ENCODE measurements at places on chromosomes 7 and 10. TPM values are rescaled to one million over a fixed set of nuclear protein-coding genes. Genes with fewer than 3 reads are reported as not detected.

DNA sequence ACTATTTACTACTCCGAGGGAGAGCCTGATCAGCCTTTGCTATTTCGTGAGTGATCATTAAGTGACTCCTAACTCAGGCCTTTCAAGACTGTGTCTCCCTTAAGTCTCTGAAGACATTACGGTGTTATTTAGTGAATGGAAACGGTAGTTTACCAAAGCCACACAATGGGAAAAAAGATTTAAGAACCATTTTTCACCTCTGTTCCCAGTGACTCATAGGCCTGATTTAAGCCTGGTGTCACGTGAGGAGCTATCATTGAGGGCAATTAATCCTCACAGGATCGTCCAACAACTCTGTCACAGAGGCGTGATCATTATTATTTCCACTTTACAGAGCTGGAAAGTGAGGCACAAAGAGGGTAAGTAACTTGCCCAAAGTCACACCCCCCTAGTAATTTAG, 20.3 kb downstream of the C10orf90 start:
- DNase-seq: no peak
- H3K27me3 ChIP-seq: no peaks in the 10 kb centered on the region
- no peaks in the 10 kb centered on the region for H3K36me3 ChIP-seq

- no peak overlapping the region for H3K4me3 ChIP-seq
- H3K4me1 ChIP-seq: peaks cover 16% of the 10 kb centered on the region
- H3K27me3 ChIP-seq: peaks cover 4% of the 10 kb centered on the region
- H3K36me3 ChIP-seq: no peaks in the 10 kb centered on the region
- DNase-seq: peak; percentile 96
Observed at GRCh38 chr10:46552526-46553237, 3.8 kb downstream of the GPRIN2 start.

GRCh38 chr10:31263903-31264302, 55.1 kb upstream of the ZEB1 start:
- H3K4me1 ChIP-seq: peaks cover 9% of the 10 kb centered on the region
- no peak overlapping the region for H3K27ac ChIP-seq
- DNase-seq: no peak
- H3K27me3 ChIP-seq: no peaks in the 10 kb centered on the region

GRCh38 chr10:62112300-62112699, 156.3 kb downstream of the RTKN2 start:
- no peaks in the 10 kb centered on the region for H3K27me3 ChIP-seq
- no peak for DNase-seq
- H3K36me3 ChIP-seq: no peaks in the 10 kb centered on the region
- H3K4me1 ChIP-seq: peaks cover 11% of the 10 kb centered on the region
- no peak overlapping the region for H3K4me3 ChIP-seq

DNA sequence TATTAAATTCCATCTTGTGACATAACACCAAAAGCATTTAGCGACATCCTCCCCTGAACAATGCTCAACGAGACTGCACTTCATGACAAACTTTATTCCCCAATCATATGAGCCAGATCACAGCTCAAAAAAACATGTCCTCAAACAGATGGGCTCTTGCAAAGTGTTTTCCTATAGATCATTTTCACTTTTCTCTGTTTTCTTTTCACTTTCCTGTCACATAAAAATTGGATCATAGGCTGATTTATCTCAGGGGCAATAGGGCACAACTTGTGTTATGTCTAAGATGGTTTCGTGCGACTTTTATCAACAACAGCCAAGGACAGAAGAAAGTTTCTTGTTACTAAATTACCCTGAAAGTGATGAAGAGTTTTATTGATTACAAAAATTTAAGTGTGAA, 206.1 kb downstream of the WDR11 start:
- H3K27ac ChIP-seq: no peak overlapping the region
- H3K4me1 ChIP-seq: no peaks in the 10 kb centered on the region
- no peaks in the 10 kb centered on the region for H3K27me3 ChIP-seq
- DNase-seq: no peak

DNA sequence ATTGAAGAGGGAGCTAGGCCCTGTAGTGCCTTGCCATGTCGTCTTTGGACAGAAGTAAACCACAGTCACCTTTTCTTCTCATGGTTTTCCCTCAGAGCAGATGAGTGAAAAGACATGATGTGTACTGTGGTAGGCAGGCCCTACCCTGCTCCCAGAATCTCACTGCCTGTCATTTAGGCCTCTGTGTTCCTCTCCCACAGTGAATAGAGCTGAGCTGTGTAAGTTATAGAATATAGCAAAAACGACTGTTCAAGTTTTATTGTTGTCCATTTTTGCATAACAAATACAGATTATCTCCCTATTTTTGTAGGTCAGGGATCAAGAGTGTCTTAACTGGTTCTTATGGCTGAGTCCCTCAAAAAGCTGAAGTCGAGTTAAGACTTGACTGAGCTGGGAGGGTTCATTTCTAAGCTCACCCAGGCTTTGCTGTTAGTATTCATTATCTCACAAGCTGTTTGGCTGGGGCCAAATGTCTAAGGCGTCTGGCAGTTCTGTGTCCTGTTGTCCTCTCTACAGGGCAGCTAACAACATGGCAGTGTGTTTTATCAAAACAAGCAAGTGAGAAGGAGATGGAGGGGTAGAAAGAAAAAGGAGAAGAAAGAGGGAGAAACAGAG, 780.9 kb upstream of the POM121L12 start:
- H3K27me3 ChIP-seq: no peaks in the 10 kb centered on the region
- no peaks in the 10 kb centered on the region for H3K36me3 ChIP-seq
- DNase-seq: no peak
- no peaks in the 10 kb centered on the region for H3K4me1 ChIP-seq

DNA sequence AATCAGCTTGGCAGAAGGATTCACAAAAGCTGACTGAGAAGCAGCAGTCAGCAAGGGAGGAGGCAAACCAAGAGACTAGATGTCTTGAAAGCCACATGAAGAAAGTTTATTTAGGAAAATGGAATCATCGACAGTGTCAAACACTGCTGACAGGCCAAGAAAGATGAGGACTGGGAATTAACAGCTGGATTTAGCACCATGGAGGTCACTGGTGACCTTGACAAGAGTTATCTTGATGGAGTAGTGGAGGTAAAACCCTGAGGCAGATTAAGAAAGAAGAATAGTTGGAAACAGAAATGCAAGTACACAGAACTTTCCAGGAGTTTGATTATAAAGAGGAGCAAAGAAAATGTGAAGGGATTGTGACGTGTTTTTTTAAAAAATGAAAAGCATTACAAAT, 51.5 kb downstream of the LMBR1 start:
- no peaks in the 10 kb centered on the region for H3K27me3 ChIP-seq
- H3K4me3 ChIP-seq: no peak overlapping the region
- no peak overlapping the region for H3K27ac ChIP-seq
- no peaks in the 10 kb centered on the region for H3K4me1 ChIP-seq
- no peak for DNase-seq
- H3K36me3 ChIP-seq: no peaks in the 10 kb centered on the region

GRCh38 chr10:6920072-6921019, 340.3 kb upstream of the PRKCQ start:
- no peak overlapping the region for H3K27ac ChIP-seq
- H3K36me3 ChIP-seq: no peaks in the 10 kb centered on the region
- no peaks in the 10 kb centered on the region for H3K4me1 ChIP-seq
- no peaks in the 10 kb centered on the region for H3K27me3 ChIP-seq
- no peak overlapping the region for H3K4me3 ChIP-seq

DNA sequence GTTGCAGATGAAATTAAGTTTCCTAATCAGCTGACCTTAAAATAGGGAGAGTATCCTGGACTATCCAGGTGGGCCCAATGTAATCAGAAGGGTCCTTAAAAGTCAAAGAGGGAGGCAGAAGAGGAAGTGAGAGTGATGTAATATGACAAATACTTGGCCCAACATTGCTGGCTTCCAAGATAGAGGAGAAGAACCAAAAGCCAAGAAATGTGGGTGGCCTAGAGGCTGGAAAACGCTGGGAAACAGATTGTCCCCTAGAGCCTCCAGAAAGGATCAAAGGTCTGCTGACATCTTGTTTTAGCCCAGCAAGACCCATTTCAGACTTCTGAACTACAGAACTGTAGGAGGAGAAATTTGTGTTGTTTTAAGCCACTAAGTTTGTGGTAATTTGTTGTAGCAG, 79.7 kb upstream of the NOBOX start:
- no peak overlapping the region for H3K4me3 ChIP-seq
- H3K27ac ChIP-seq: no peak overlapping the region
- DNase-seq: no peak
- no peaks in the 10 kb centered on the region for H3K4me1 ChIP-seq

- H3K36me3 ChIP-seq: no peaks in the 10 kb centered on the region
- no peak overlapping the region for H3K27ac ChIP-seq
- peaks cover 6% of the 10 kb centered on the region for H3K4me1 ChIP-seq
- H3K4me3 ChIP-seq: no peak overlapping the region
- no peaks in the 10 kb centered on the region for H3K27me3 ChIP-seq
- no peak for DNase-seq
Observed at GRCh38 chr7:2048531-2048930, 184.2 kb downstream of the MAD1L1 start.

GRCh38 chr10:36736311-36736710, 389.1 kb upstream of the ANKRD30A start:
- H3K4me3 ChIP-seq: no peak overlapping the region
- no peak overlapping the region for H3K27ac ChIP-seq
- no peak for DNase-seq
- no peaks in the 10 kb centered on the region for H3K4me1 ChIP-seq
- H3K27me3 ChIP-seq: no peaks in the 10 kb centered on the region
- no peaks in the 10 kb centered on the region for H3K36me3 ChIP-seq

GRCh38 chr10:33052263-33052875, 94.3 kb upstream of the ITGB1 start:
- no peaks in the 10 kb centered on the region for H3K36me3 ChIP-seq
- no peak overlapping the region for H3K4me3 ChIP-seq
- DNase-seq: no peak
- H3K4me1 ChIP-seq: no peaks in the 10 kb centered on the region

DNA sequence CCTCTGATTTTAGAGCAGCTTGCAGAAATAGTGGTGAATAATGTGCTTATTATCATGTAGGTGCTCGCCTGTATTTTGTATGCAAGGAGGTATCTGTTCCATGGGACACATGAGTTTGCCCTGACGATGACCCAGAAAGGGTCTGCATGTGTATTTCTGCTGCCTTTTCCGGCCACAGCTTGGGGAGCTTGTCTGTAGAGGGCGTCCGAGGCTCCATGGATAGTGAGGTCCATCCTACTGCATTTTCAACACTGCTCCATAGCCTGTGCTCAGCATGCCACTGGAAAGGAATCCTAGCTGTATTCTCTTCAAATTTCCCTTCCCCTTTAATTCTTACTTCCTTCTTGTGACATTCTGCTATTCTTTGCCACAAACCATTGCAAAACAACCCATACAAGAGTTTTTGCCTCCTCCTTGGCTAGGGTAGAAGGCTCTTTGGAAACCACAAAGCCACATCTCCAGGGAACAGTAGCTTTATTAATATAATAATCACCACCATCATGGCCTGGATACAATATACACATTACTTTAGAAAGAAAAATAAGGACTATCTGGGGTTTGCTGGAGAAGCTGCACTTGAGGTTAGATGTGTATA, 127.7 kb downstream of the DYNC1I1 start:
- no peaks in the 10 kb centered on the region for H3K27me3 ChIP-seq
- H3K4me1 ChIP-seq: no peaks in the 10 kb centered on the region
- DNase-seq: no peak
- H3K4me3 ChIP-seq: no peak overlapping the region

DNA sequence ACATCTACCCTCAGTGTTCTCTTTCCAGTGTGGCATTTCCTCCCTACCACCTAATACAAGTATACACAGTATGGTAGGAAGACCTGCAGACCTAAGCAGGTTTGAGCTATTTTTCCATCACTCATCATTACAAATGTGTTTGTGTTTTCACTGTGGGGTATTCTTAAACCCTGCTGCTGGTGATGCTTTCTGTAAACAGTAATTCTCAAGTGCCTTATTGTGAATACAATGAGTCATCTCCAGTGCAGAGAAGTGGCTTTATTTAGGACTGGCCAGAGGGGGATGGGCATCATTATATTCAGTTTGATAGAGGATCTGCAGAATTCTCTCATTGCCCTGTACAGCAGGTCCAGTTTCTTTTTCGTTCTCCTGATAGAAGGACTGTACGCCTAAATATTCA, 63.7 kb downstream of the GRM8 start:
- no peak for DNase-seq
- H3K36me3 ChIP-seq: no peaks in the 10 kb centered on the region
- no peak overlapping the region for H3K4me3 ChIP-seq
- no peaks in the 10 kb centered on the region for H3K27me3 ChIP-seq

- DNase-seq: no peak
- H3K4me3 ChIP-seq: no peak overlapping the region
- H3K4me1 ChIP-seq: peaks cover 19% of the 10 kb centered on the region
- no peaks in the 10 kb centered on the region for H3K36me3 ChIP-seq
Observed at GRCh38 chr7:35552691-35553090, 142.2 kb downstream of the HERPUD2 start.

- DNase-seq: peak; percentile 100
- no peak overlapping the region for H3K27ac ChIP-seq
Observed at GRCh38 chr7:205115-206010, 13.0 kb downstream of the FAM20C start.

DNA sequence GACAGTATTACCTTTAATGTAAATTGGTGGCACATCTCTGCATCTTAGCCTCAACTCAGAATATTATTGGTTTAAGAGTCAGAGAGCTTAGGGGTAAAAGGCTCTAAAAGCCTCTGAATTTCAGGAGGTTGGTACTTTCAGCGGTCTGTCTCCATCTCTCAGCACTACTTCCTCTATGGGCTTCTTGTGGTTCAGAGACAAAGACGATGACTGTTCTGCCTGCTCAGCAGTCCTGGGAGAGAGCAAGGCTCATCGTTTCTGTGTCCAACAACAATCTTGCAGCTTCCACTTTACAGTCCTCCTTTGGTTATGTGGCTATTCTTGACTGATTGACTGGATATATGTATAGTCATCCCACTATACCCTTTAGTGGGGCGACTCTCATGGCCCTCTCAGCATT, 394.7 kb downstream of the AUTS2 start:
- no peak overlapping the region for H3K4me3 ChIP-seq
- no peaks in the 10 kb centered on the region for H3K4me1 ChIP-seq
- H3K27ac ChIP-seq: no peak overlapping the region
- no peak for DNase-seq

DNA sequence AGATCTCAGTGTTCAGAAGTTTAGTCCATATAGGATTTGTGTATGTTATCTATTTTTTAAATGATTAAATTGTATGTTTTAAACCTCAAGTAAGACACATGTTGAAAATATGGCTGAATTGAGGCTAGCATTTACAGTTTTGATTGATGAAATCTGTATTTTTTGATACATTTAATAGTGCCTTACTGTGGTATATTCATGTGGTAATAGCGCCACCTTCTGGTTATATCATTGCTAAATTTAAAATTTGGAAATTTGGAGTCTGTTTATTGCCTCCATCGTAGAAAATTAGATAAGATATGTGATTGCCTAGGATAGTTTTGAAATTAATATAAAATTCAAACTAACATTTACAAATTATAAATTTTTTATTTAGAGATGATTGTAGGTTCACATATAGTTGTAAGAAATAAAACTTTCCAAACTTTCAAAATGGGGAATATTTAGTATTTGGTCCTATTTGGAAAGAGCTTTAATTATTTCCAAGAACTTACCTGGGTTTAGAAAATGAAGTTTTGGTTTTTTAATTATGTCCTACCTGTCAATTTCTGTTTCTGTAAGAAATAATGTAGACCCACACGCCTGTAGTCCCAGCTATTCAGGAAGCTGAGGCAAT, 19.1 kb upstream of the ARMS2 start:
- H3K4me3 ChIP-seq: no peak overlapping the region
- no peaks in the 10 kb centered on the region for H3K36me3 ChIP-seq
- no peak for DNase-seq
- H3K4me1 ChIP-seq: no peaks in the 10 kb centered on the region
- no peaks in the 10 kb centered on the region for H3K27me3 ChIP-seq

The ANKRD30A gene
- not detected for total RNA-seq

The GSTO2 gene
- 13.8 TPM for total RNA-seq

The AMZ1 gene
- 1.2 TPM for total RNA-seq

The GIMAP1 gene
- total RNA-seq: 5.2 TPM
